ENCODE measurements at places on chromosomes 16 and 17.

GRCh38 chr17:82177761-82178498 lies 34.7 kb downstream of the CCDC57 start:
- H3K27me3 ChIP-seq = no peaks in the 10 kb centered on the region
- H3K4me3 ChIP-seq = no peak overlapping the region
- DNase-seq = no peak
- no peaks in the 10 kb centered on the region for H3K4me1 ChIP-seq
- H3K27ac ChIP-seq = no peak overlapping the region
- peaks cover 23% of the 10 kb centered on the region for H3K36me3 ChIP-seq

GRCh38 chr17:81553616-81554181 lies 1.5 kb upstream of the FAAP100 start:
- peak overlapping the region; percentile 94 for H3K4me3 ChIP-seq
- H3K27ac ChIP-seq = peak overlapping the region; percentile 79
- H3K4me1 ChIP-seq = peaks cover 41% of the 10 kb centered on the region
- peaks cover 26% of the 10 kb centered on the region for H3K36me3 ChIP-seq

- no peaks in the 10 kb centered on the region for H3K36me3 ChIP-seq
- H3K4me3 ChIP-seq = no peak overlapping the region
- H3K27ac ChIP-seq = no peak overlapping the region
- DNase-seq = no peak
These were observed 34.2 kb upstream of the CRHR1 start for GRCh38 chr17:45749831-45750335.

DNA sequence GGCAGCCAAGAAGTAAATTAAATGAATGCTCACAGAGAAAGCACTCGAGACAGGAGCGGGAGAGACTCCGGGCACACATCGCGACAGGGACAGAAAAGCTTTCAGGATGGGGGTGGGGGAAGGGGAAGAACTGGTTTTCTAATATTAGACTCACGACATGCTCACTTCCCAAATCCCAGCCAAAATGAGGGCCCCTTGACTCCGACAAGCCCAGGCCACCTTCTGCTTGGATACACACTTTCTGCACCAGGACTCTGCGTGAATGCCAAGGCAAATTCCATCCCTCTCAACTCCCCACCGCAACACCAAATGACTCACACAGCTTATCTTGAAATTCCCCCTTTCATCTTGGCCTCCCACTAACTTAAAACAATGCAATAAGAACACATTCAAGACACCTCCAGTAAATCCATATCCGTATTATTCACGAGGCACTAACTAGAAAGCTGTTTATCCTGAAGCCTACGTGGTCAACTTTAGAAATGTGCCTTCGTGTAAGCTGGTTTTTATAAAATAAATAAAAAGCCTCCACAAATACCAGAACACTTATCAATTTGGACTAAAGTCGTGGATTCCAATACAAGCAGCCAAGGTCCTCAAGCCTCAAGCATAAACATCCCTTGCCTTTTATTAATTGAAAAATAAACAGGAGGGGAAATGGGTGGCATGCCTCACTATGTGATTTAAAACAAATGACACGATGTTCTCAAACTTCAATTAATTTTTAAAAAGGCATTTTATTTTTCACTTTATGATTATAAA lies 46.1 kb downstream of the NXN start:
- no peak for DNase-seq
- H3K4me1 ChIP-seq = no peaks in the 10 kb centered on the region
- H3K36me3 ChIP-seq = no peaks in the 10 kb centered on the region
- H3K4me3 ChIP-seq = no peak overlapping the region
- peaks cover 3% of the 10 kb centered on the region for H3K27me3 ChIP-seq

- no peak overlapping the region for H3K4me3 ChIP-seq
- peaks cover 75% of the 10 kb centered on the region for H3K36me3 ChIP-seq
- no peak overlapping the region for H3K27ac ChIP-seq
- no peaks in the 10 kb centered on the region for H3K4me1 ChIP-seq
- no peaks in the 10 kb centered on the region for H3K27me3 ChIP-seq
These were observed 8.2 kb upstream of the RPL27 start for GRCh38 chr17:42989726-42990652.

DNA sequence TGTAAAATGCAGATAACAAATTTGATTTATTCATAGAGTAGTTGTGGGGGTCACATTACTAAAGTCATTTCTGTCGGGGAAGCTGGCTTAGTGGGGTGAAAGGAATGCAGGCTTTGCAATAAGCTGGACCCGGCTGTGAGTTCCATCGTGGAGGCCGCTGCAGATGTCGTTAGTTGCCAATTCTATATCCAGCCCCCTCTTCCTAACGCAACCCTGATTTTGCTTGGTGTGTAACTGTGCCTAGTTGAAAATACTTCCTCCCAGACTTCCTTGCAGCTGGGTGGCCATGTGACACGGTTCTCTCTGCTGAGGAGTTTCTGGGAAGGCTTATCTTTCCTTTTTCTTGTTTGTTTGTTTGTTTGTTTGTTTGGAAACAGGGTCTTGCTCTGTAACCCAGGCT lies 4.5 kb downstream of the MFSD6L start:
- H3K27me3 ChIP-seq = no peaks in the 10 kb centered on the region
- H3K4me3 ChIP-seq = no peak overlapping the region
- no peaks in the 10 kb centered on the region for H3K36me3 ChIP-seq

- no peaks in the 10 kb centered on the region for H3K4me1 ChIP-seq
- no peaks in the 10 kb centered on the region for H3K27me3 ChIP-seq
- H3K27ac ChIP-seq = no peak overlapping the region
- no peaks in the 10 kb centered on the region for H3K36me3 ChIP-seq
- no peak for DNase-seq
These were observed 433.7 kb downstream of the KIF2B start for GRCh38 chr17:54256401-54256929.

- H3K4me3 ChIP-seq = no peak overlapping the region
- no peak for DNase-seq
- peaks cover 5% of the 10 kb centered on the region for H3K4me1 ChIP-seq
These were observed 54.3 kb upstream of the JPH3 start for GRCh38 chr16:87548046-87548445.

DNA sequence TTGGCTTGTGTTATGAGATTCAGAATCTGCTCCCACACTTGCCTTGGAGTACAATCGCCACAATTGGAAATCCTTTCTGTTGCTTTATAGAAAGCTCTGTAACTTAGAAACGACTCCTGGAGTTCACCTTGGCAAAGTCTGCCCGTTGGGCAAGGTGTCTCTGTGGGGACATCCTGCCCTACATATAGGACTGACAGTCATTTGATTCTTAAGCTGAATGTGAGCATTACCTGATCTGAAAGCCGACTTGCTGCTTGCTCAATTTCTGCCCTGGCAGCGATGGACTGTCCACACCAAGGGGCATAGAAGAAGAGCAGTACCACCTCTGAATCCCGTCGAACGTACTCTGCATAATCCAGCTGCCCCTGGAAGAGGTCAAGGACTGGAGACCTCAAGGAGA lies 6.9 kb downstream of the TXNDC11 start:
- H3K27me3 ChIP-seq = no peaks in the 10 kb centered on the region
- peaks cover 26% of the 10 kb centered on the region for H3K4me1 ChIP-seq
- no peak overlapping the region for H3K4me3 ChIP-seq

DNA sequence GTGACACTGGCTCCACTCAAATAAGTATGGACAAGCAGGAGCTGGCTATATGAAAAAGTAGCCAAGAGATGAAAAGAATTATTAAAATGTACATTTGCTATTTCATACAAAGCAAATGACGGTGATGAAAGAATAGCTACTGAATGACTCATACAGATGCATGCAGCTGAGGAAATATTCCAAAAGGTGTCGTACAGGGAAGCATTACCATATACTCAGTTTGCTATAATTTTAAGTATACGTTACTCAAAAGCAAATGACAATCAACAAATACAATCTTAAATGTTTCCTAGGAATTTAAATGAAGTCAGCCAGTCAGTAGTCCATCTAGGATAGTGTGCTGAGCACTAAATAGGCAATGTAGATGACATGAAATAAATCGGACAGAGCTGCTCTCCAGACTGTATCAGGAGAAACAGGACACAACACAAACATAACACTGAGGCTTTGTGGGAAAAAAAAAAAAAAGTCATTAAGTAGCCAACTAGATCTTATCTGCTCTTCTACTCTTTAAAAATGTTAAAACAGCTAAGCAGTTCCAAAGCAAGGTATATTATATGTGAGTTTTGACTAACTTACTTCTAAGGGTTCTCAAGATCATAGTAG lies 65.0 kb downstream of the NCOR1 start:
- no peak overlapping the region for H3K27ac ChIP-seq
- peaks cover 61% of the 10 kb centered on the region for H3K36me3 ChIP-seq
- H3K4me3 ChIP-seq = no peak overlapping the region
- no peak for DNase-seq
- H3K4me1 ChIP-seq = no peaks in the 10 kb centered on the region

DNA sequence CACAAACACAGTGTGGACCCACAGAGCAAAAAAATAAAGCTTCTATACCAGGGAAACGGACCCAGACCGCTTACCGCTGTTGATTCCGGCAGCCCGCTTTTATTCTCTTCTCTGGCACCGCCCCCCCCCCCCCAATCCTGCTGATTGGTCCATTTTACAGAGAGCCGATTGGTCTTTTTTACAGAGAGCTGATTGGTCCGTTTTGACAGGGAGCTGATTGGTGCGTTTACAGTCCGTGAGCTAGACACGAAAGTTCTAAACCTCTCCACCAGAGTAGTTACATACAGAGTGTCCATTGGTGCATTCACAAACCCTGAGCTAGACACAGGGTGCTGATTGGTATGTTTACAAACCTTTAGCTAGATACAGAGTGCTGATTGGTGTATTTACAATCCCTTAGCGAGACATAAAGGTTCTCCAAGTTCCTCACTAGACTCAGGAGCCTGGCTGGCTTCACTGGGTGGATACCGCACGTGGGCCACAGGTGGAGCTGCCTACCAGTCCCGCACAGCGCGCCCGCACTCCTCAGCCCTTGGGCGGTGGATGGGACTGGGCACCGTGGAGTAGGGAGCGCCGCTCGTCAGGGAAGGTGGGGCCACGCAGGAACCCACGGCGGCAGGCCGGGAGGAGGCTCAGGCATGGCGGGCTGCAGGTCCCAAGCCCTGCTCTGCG lies 92.4 kb downstream of the HAPSTR1 start:
- no peak overlapping the region for H3K27ac ChIP-seq
- H3K36me3 ChIP-seq = no peaks in the 10 kb centered on the region
- no peaks in the 10 kb centered on the region for H3K4me1 ChIP-seq
- no peak overlapping the region for H3K4me3 ChIP-seq
- no peak for DNase-seq
- H3K27me3 ChIP-seq = no peaks in the 10 kb centered on the region

DNA sequence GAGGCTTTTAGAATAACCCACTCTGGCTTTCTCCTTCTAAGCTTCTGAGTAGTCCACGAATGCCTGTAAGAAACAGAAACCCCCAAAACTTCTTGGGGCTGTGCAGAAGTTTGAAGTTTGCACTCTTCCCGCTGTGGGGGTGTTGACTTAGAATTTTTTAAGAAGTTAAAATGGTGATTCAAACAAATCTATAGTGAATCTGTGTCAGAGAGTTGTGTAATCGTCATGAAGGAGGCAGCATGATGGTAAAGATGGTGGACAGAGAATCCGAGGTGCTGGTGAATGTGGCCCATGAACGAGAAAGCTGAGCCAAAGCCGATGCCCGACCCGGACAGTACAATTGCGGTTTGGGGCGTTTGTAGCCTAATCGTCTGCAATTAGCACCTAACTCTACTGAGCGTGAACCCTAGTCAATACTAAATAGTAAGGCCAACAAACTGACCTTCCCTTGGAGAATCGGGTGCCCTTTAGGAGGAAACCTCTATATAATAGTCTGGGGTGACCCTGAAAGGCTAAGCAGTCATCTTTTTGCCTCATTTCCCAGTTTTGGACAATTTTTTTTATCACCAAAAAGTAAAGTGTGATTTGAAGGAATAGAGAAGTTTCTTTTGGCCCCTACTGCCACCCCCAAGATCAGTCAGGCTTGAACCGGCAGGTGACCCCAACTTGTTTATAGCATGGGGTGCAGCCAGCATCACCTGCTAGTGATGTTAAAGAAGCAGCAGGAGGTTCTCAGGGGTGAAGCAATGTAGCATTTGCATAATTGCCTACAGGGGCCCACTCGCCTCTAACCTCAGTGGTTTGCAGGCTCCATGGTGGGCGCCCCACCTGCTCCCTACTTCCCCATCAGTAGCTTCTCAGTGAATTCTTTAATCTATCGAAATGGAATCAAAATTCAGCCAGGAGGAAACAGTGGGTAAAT lies 11.2 kb downstream of the IRF8 start:
- no peak overlapping the region for H3K4me3 ChIP-seq
- no peak for DNase-seq
- peaks cover 3% of the 10 kb centered on the region for H3K36me3 ChIP-seq
- no peak overlapping the region for H3K27ac ChIP-seq
- peaks cover 4% of the 10 kb centered on the region for H3K4me1 ChIP-seq

GRCh38 chr17:8110907-8111306 lies 7.4 kb downstream of the ALOXE3 start:
- peaks cover 20% of the 10 kb centered on the region for H3K27me3 ChIP-seq
- H3K36me3 ChIP-seq = no peaks in the 10 kb centered on the region
- DNase-seq = no peak
- peaks cover 13% of the 10 kb centered on the region for H3K4me1 ChIP-seq
- no peak overlapping the region for H3K27ac ChIP-seq
- no peak overlapping the region for H3K4me3 ChIP-seq

GRCh38 chr17:31310260-31310659 lies 3.6 kb downstream of the EVI2B start:
- H3K27ac ChIP-seq = peak overlapping the region; percentile 74
- DNase-seq = peak; percentile 75
- peak overlapping the region; percentile 67 for H3K4me3 ChIP-seq
- H3K27me3 ChIP-seq = no peaks in the 10 kb centered on the region

DNA sequence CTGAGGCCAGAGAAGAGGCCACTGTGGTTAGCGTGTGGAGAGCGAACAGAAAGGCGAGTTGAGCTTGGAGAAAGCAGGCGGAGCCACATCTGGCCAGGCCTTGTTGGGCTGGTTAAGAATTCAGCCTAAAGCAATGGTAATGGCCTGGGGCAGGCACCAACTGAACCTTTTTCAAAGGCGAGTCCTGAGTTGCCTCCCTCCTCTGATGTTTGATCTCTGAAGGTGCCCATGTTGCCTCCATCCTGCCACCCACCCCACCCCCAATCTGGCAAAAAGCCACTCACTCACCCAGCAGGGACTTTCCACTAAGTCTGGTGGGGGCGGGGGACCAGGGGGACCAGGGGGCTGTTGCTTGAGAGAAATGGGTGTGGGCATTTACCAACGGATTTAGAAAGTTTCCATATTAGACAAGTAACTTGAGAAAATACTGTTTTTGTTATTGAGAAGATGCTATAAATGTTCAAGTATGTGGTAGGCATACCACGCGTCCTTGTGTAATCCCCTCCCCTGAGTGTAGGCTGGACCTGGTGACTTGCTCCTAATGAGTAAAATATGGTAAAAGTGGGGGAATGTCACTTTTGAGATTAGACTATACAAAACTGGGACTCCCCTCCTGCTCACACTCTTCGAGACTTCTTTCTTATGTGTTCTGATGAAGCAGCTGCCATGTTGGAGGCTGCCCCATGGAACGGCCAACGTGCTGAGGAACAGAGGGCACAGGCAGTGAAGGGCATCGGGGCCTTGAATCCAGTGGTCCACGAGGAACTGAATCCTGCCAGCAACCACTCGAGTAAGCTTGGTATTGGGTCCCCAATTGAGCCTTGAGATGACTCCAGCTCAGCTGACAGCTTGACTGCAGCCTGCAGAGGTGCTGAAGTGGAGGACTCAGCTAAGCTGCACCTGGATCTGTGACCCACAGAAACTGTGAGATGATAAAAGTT lies 29.9 kb upstream of the TNS4 start:
- no peak overlapping the region for H3K4me3 ChIP-seq
- peak; percentile 84 for DNase-seq
- H3K27ac ChIP-seq = no peak overlapping the region
- peaks cover 71% of the 10 kb centered on the region for H3K4me1 ChIP-seq
- no peaks in the 10 kb centered on the region for H3K36me3 ChIP-seq
- H3K27me3 ChIP-seq = no peaks in the 10 kb centered on the region

GRCh38 chr17:55171634-55172328 lies 93.0 kb upstream of the HLF start:
- H3K27ac ChIP-seq = no peak overlapping the region
- no peak for DNase-seq
- H3K27me3 ChIP-seq = no peaks in the 10 kb centered on the region

Measured in CD4-positive, alpha-beta T cell (primary cell).